ENCODE measurements at places on chromosomes 11 and 22.
A peak's percentile ranks its signal among the peaks of the same experiment; 100 is the strongest.

GRCh38 chr11:83863272-83863671, 577.1 kb upstream of the CCDC90B start:
- DNase-seq: no peak

DNA sequence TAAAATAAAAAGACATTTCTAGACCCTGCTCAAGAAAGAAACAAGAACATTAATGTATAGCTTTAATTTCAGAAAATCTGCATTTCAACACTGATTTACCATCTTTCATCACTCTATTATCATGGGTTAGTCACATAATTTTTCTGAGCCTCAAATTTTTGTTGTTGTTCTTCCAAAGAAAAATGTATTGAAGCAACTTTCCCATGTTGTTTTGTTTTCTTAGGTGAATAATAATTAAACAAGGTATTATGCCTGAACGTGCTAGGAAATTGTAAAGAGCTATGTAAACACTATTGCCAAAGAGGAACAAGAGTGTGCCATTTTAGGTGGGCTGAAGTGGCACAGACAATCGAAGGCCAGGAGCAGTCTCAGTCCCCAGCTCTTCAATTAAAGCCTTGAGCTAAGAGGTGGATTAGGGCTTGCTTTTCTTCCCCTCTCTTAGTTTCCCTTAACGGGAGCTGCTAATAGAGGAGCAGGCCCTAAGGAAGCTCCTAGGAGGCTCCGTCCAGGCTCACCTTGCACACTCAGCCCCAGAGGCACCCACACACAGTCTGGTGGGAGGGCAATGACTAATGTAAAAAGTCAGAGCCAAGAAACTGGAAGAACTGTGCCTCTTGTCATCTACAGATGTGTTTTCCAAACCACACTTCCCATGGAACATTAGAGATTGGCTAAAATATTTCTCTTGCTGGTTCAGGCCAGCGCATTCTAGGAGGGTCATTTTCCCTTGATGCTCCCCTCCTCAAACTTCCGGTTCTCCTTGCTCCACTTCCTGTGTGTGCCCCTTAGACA, 8.8 kb upstream of the UBASH3B start:
- DNase-seq: no peak

- no peak for DNase-seq
Observed at GRCh38 chr11:45913514-45913913, 4.2 kb downstream of the PEX16 start.

DNA sequence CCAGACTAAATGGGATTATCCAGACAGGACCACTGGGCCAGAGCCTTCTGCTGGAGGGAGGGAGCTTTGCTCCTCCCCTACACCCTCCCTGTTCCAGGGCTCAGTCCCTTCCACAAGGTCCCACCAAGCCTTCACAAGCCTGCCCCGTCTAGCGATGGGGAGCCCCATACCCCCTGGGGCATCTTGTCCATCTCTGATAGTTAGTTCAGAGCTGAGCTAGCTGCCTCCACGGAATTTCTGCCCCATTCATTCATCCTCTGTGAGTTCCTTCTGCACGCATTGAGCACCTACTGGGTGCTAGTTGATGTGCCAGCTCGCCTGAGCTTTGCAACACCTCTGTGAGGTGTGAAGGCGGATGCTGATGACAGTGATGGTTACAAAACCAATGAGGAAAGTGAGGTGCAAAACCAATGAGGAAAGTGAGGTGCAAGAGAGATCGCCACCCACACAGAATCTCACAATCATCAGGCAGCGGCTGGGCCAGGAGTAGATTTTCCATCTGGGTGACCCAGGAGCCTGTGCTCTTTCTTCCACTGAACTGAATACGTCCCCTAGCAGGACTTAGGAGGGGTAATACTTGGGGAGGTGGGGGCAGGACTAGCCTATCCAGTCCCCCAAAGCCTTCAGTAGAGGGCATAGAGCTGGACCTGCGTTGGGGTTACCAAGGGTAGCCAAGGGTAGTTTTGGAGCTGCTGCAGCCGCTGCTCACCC, 21.5 kb upstream of the CBX7 start:
- DNase-seq: peak; percentile 28

DNA sequence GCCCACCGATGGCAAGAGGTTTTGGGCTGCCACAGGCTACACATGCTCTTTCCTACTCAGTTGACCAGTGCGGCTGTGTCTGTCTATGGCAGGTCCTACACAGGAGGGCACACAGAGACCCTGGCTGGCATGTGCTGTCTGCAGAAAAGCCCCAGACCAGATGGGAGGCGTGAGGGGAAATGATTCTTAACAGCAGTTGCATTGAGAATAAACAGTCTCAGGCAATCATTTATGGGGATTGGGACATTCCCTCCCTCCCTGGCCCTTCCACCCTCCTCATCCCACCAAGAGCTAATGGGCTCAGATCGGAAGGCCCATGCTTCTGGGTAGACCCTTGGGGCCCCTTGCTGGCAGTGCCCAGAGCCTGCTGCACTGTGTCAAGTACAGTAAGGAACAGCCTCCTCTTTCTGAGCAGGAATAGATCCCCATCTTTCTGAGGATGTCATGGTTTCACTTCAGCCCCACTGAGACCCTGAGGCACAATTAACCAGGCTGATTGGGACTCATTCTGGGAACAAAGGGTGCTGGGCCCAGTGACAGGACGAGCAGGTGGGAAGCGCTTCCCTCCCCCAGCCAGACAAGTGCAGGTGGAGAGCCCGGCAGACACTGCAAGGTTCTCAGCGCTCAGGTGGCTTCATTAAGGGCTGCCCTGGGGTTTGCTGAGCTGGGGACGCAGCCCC, 28.3 kb downstream of the TSPAN18 start:
- DNase-seq: no peak

DNA sequence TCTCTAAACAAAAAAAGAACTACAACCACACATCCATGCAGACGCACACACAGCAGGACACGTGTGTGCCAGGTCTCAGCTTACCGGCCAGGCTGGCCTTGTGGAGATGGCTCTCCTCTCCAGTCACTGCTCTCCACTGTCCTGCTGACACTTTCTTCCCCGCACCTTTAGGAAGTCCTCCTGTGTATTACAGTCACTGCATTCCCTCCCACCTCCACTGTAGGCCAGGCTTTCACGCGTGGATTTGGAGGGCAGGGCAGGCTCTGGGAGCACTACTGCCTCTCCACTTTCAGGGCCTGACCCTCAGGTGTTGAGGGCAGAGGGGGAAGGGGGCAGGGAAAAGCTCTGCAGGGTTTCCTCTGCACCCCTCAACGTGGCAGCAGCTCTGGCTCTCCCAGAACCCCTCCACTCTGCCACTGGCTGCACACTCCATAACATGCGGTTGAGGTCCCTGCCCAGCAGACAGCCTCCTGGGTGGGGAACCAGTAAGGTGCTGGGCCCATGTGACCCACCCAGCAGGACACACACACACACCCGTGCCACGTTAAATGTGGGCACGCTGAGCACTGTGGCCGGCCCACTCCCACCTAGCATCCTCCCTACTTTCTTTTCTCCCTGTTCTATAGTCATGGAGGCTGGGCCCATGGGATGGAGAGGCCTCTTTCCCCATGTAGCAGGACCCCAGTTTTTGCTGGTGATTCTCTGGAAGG, 107.0 kb upstream of the PITPNB start:
- no peak for DNase-seq

DNA sequence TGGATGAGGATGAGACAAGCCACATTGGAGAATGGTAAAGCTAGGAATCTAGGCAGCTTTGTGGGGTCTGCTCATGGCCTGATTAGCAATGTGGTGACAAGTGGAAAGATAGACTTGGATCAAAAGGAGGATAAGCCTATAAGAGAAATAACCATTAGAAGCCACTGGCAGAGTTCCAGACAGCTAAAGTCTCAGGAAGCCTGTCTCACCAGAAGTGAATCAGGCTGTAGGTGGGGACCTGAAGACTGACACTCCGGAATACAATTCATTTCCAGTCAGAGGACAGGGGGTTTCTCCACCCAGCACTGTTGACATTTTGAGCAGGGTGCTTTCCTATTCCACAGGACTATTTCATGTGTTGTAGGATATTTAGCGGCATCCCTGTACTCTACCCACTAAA, 129.7 kb downstream of the ARHGAP42 start:
- no peak for DNase-seq

DNA sequence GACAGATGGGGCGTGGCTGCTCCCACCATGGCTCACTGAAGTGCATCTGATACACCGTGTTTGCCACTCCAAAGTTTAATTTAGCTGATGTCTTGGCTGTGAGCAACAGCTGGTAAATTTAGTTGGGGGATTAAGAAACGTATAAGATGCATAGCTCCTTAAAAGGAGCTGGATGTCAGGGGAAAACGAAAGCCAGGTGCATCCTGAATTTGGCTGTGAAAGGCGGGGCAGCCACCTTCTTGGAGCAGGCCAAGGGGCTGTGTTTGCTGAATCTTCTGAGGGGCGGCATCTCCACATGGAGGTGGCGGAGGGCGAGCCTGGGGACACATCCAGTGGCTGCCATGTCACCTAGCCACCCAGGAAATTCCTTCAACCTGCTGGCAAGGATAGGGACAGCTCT, 20.7 kb upstream of the NCF4 start:
- DNase-seq: no peak

DNA sequence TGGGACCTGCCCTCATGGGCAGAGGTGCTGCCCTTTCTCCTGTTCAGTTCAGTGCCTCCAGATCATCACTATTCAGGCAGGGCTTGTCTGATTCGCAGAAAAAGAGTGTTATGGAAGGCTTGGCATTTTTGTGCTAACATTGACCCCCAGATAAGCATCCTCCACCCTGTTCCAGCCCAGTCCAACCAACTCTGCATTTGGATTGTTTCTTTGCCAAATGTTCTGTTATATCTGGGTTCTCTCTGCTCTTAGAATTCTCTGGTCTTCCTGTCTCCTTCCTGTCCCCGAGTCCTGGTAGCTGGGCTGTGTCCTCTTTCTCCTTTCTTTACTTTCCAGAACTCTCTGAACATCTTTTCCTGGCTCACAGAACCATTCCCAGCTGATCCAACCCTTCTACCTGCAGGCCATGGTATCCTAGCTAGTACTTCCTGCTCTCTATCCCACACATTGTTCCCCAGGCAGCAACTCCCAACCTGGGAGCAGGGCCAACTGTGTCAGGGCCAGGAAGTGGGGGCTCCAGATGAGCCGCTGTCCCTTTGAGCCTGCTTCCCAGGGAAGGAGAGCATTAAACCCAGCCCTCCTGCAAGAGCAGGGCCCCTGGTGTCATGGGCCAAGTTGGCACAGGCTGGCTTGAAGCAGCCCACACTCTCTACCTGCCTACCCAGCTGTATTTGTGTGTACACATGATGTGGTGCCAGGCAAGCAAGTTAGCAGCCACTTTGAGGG, 280.7 kb upstream of the CADM1 start:
- DNase-seq: no peak

DNA sequence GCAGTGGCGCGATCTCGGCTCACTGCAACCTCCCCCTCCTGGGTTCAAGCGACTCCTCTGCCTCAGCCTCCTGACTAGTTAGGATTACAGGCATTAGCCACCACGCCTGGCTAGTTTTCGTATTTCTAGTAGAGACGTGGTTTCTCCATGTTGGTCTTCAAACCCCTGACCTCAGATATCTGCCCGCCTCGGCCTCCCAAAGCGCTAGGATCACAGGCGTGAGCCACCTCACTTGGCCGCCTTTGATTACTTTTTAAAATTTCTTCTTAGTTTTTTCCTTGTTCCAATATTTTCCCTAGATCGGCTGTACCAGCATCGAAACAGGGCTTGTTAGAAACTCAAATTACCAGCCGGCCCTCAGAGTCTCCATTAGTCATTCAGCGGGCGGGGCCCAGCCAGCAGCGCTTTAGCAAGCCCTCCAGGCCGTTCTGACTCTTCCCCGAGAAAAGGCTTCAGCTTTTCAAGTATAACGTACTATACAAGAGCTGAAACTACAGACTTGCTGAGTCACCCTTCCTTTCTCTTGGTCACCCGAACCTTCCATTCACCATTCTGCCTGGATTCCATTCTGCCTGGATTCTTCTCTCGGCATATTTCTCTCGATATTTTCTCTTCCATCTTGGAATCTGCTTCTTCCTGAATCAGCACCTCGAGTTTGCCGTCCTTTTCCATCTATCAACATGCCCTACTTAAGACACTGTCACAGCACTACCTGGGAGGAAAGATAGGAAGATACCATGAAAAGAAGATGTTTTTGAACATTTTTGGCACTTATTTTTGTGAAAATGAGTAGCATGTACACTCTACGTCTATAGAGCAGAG, 6.7 kb upstream of the CAPRIN1 start:
- no peak for DNase-seq

DNA sequence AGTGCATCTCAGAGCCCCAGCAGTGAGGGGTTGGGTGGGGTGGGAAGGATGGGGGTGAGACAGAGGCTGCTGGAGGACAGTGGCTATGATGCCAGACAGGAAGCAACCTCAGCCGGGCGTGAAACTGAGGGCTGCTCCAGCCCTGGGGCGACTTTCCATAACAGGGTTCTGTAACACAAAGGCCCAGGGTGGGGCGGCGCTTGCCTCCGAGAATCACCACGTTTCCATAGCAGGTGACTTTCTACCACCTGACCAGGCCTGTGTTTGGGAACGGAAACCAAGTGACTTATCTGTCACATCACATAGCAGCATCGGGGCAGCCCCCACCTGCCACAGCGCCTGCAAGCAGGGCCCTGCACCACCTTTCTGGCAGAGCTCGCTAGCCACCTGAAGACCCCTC, 85.8 kb downstream of the TRMU start:
- peak; percentile 16 for DNase-seq

DNA sequence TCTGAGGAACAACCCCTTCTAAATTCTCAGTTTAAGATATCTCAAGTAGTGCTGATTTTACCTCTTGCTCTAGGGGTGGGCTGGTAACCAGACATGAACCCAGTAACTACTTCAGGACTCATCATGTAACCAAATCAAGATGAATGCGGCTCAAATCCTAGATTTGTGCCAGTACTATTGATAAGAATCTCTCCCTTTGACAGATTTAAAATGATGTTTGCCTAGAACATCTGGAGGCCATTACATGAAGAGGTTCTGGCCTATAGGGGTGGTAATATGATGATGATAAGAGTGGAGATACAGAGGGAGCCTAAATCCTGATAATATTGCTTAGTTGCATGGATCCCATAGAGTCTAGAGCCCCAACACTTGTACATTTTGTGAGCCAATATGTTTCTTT, 672.6 kb upstream of the ANO5 start:
- DNase-seq: no peak

DNA sequence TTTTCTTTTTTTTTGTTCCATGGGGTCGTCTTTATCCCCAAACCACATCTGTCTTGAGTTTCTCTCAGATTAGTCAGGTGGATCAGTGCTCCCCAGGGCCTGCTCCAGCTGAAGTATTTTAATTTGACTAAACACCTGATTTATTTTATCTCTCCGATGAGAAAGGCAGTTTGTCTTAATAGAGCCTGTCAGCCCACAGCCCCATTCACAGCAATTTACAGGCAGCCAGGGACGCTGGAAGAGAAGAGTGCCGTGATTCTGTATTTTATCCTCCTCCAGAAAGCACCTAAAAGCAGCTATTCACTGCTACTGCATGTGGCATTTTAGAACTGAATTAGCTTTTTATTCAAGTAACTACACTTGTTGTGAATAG, 164.5 kb downstream of the SOX6 start:
- no peak for DNase-seq
